ENCODE measurements at places on chromosomes 12 and 14.

GRCh38 chr14:73886449-73887317 is at the start of gene ZNF410:
ZNF410 (plus strand) TSS chr14:73886859; CDS start chr14:73892176, 5,317 bp downstream.
- peak; percentile 37 for DNase-seq

- DNase-seq, result peak; percentile 41
Measured at GRCh38 chr14:69574263-69574953, at the start of gene CCDC177. CCDC177 (minus strand) TSS chr14:69574871; CDS start chr14:69573622, 1,249 bp downstream.

DNA sequence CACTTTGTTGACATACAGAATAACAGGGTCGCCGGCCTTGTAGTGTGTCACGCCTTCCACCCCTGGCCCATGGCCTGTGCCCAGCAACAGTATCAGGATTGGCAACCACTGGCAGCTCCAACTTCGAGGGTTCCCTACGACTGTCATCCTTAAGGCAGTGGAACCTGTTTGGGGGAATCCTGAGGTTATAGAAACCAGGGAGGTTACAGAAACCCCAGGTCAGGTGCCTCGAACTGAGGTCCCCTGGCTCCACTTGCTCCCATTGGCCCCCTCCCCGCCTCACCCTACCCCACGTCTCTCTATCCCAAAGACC is 412 bp downstream of the TM9SF1 start:
- DNase-seq, result no peak

- no peak for DNase-seq
Measured at GRCh38 chr12:98013560-98013959, 501.8 kb upstream of the TMPO start.

DNA sequence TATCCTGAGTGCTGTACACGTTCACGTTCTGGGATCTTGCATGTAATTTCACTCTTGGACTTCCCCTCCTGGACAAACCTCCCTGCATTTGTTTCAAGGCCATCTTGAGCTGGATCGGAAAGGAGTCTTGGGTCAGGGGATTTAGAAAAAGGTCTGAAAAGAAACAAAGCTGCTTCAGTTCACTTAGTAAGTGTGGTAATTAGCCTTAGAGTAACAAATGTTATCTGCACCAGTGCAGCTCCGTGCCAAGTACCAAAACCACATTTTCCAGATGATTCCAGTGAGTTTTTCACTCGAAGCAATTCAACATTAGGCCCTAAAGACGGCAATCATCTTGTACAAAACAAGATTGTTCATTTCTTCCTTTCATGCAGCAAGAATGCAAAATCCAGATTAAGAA is 39.4 kb upstream of the ATXN2 start:
- no peak for DNase-seq

- no peak for DNase-seq
Measured at GRCh38 chr12:49052451-49053208, 8.0 kb downstream of the KMT2D start.

DNA sequence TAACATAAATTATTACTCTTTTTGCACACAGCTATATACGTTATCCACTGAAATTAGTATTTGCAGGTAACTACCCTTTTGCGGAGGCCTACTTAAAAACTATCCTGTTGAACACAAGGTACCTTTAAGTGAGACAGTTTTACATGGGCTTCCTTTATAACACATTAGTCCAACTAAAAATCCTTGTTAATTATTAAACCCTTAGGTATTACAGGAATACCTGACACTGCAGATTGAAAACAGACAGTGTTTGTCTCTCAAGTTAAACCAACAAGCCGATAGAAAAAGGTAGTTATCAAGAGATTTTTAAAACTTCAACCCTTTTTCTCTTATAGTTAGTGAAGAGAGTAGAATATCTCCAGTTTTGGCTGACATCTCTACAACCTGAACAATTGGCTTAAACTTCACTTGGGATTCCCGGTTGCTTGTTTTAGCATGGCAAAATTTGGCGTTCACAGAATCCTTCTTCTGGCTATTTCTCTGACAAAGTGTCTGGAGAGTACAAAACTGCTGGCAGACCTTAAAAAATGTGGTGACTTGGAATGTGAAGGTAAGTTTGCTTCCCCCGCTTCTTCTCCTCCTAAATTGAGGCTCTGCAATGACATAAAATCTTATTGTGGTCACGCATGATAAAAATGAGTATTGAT is at the start of gene MIA2:
Gene MIA2, plus strand, starts transcription at position 236 of the 647 bp plus-strand sequence. Its CDS starts 200 bp downstream, at position 436.
- DNase-seq, result no peak

GRCh38 chr14:91918186-91918883 is 29.2 kb downstream of the FBLN5 start:
- no peak for DNase-seq

DNA sequence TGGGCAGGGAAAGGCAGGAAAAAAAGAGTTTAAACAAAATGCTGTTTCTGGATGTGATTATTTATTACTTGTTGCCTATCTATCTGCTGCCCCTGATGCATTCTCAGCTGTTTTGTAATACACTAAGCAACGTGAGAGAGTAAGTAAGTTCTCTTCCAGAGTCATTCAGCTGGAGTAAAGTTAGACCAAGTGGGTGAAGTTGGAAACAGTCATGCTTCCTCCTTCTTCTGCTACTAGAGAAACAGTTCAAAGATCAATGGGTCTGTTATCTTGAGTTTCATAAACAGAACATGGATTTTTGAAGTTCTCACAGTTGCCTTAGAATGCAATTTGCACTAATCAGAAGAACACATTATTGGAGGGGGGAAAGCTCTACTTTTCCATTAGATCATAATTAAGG is 279.3 kb downstream of the EGLN3 start:
- DNase-seq, result no peak

GRCh38 chr12:98618952-98619351 is 25.5 kb downstream of the SLC25A3 start:
- no peak for DNase-seq

DNA sequence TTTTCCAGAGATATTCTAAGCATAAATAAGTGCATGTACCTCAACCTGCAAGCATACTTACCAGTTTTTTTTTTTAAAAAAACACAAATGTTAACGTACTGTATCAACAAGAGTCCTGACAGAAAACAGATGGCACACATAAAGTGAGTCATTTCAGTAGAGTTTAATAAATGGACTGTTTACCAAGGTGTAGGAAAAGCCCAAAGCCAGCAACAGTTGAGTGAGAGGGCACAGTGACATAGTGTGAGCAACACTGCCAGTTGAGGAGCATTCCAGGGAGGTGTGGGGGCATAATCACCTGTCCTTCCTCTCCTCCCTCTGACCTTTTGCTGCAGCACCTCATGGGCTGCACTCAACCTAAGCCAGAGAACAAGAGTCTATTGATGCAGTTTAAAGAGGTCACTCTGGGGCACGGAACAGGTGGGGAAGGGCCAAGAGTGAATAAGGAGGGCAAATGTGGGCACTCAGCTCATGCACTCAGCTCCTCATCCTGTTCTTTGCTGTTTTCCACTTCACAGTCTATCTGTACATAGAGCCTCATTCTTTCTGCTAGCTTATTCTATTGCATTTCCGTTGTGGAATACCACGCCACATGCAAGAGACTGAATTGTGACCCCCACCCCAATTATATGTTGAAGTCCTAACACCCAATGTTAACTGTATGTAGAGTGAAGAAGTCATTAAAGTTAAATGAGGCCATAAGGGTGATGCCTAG is 29.3 kb downstream of the DHRS2 start:
- no peak for DNase-seq

GRCh38 chr12:27305673-27306456 is 26.8 kb upstream of the BMAL2 start:
- peak; percentile 32 for DNase-seq

DNA sequence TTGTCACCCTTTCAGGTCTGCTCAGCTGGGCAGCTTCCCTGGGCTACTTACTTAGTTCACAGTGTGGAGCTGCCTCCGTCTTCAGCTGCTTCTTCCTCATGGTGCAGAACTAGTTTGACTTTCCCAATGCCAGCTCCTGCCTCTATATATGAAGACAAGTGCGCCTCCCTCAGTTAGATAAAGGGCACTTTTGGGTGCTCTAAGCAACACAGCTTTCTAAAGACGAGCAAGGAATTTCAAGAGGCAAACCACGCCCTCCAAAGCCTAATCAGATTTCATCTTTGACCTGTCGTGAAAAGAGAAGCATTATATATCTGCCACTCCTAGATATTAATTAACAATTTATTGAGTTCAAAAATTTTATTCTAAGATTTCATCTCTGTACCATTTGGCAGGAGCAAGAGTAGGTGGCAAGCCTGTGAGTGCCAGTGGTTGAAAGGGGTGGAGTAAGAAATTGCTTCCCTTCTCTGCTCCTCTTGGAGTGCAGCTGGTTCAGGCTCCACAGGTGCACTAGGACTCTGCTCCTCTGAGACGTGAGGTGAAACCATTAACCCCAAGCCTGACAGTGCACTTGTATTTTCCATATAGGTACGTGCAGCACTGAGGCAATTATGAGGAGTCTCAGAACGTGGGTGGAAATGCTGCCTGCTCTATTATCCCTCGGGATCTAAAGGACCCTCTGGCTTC is 2.1 kb upstream of the SLC11A2 start:
- no peak for DNase-seq

- no peak for DNase-seq
Measured at GRCh38 chr14:22974530-22975313, 7.6 kb downstream of the AJUBA start.

DNA sequence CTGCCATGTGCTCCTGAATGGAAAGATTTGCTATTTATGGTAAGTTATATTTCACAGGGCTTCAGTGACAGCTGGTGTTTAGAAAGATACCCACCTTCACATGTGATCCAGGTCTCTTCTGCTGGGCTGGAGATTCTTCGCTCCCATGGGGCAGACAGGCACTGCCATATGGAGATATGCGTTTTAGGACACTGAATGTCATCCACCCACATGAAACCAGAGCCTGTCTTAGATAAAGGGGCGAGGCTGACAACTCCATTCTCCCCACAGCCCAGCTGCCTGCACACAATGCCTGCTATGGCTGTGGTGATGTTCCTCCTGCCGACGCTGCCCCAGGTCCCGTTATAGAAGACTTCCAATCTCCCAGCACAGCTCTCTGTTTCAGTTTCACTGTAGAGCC is 69.4 kb downstream of the ACSM4 start:
- DNase-seq, result no peak

- DNase-seq, result no peak
Measured at GRCh38 chr14:103029936-103030335, 27.4 kb downstream of the CDC42BPB start.

DNA sequence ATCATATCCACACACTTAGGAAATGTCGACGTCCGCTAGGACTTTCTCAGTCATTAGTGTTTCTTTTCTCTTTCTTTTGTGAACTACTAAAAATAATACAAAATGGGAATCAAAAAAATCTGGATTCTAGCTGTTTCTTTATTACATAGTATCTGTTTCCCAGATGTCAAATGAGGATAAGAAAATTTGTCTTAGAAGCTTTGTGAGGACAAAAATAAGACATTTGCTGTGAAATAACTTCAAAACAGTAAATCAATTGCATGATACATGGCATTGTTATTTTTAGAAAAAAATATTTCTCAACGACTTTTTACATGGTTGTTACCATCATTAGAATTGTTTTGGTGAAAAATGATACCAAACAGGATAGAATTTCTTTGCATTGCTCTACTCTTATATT is 71.4 kb upstream of the IFNG-AS1 start:
- no peak for DNase-seq

DNA sequence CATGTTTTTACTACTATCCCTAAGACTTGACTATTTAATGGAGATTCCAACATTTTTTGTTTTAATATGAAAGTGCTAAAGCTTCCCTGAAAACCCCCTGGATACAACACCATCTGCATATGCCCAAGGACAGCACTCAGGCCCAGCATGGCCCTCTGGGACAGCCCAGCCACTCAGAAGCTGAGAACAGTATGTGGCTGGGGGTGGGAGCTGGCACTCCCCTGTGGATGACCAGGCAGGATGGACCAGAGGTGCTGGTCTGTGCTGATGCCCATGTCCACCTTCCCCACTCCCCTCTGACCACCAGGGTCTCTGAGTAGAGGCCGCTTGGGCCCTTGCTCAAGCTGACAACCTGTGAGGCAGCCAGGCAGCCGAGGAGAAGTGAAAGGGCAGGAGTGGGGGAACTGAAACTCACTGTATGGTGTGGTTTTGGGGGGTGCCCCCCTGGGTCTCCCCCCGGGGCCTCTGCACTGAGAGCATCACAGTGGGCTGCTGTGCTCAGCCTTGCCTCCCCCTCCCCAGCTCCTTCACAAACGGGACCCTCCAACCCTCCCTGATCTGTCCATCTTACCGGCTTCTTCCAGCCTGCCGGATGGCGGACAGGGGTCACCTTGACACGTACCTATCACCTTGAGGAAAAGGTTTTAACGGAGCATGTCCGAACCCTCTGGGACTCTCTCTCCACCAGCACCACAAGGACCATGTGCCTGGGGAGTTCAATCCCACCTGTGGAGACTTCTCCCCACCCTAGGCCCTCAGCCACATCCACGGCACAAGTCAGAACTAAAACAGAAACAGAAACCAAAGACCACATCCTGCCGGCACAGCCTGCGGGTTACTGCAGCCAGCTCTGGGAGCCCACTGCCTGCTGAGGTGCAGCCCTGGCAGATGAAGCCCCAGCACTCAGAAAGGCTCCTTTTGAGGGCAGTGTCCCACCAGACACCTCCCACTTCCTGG is at the start of gene TMEM229B:
Gene TMEM229B, minus strand, starts transcription at position 785 of the 957 bp plus-strand sequence. CDS start 14,798 bp downstream, outside the sequence.
- no peak for DNase-seq

GRCh38 chr12:24483732-24484131 is 465.2 kb downstream of the BCAT1 start:
- DNase-seq, result no peak

GRCh38 chr12:76830436-76830835 is 48.4 kb downstream of the CSRP2 start:
- DNase-seq, result no peak

DNA sequence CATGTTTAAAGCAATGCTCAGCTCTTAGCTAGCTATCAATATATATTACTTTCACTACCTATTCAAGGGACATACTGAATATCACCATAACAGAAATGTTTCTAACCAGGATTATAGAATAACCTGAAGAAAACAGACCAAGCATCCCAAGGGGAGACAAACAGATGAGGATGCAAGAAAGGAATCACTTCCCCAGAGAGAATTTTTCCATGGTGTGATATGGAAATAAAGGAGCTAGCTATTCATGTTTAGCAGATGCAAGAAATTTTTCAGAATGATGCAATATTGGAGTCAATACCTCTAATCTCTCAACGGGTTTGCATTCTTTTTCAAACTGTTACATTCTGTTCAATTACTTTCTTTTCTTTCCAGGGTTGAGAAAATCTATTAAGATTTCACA is 538.9 kb upstream of the FLRT2 start:
- DNase-seq, result no peak

DNA sequence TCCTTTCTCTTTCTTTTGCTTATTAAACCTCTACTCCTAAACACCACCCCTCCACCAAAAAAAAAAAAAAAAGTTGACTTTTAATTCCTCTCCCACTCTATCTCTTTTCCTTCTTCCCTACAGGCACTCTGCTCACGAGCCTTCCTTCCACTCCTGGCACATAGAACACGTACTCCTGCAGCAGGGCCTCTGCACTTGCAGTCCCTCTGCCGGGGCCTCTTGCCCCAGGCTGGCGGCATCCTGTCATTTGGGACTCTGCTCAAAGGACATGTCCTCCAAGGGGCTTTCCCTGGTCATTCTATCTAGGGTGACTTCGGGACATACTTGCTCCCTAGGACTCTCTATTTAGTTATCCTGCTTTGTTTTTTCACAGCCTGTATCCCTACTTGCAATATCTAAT is 7.7 kb downstream of the FOS start:
- DNase-seq, result no peak
